Esophagus squamous epithelium (tissue), 5 donors: ENCODE measurements at places on chromosomes 6 and 20. TPM values are rescaled to one million over a fixed set of nuclear protein-coding genes. Genes with fewer than 3 reads are reported as not detected.

Gene CRISP2
- total RNA-seq: not detected

Gene MUC21
- total RNA-seq: 322 TPM

- DNase-seq: no peak
Observed at GRCh38 chr20:23542801-23543200, 25.5 kb downstream of the CST9L start.

DNA sequence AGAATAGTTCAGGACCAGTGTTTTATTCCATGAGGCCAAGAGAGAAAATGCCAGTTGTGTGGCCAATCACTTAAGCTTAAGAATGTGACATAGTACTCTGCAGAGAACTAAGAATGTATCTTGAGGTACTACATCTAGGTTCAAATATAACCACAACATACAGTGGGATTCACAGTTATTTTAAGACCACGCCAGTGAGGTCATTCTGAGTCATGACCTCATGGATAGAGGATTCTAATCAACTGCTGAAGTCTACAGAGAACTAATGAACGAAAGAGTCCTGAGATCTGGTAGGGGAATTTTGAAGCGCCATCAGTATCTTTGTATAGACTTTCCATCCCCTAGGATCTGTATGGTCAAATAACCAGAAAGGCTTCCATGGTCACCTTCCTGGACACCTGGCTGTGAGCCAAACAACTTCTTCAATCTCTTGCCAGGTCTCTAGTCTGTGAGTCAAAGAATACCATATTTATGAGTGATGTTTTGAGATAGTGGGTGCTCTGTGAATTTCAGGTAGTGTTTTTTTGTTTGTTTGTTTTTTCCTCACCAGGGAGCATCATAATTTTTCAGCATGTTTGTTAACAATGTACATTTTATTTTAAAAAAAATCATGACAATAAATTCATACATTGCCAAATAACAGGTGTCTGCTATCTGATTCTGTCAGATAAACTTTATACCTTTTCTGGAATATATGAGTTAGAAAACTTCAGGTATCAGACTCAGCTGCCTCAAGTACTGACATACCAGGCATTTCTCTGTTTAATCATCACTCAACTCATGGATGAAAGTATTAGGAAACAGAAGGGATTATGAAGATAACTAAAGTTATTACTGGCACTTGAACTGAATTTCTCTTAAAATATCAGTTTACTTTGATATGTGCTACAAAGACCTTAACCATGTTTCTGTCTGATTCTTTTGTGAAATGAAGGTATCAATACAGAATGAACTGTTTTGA, 217.9 kb downstream of the PLCB4 start:
- DNase-seq: no peak

DNA sequence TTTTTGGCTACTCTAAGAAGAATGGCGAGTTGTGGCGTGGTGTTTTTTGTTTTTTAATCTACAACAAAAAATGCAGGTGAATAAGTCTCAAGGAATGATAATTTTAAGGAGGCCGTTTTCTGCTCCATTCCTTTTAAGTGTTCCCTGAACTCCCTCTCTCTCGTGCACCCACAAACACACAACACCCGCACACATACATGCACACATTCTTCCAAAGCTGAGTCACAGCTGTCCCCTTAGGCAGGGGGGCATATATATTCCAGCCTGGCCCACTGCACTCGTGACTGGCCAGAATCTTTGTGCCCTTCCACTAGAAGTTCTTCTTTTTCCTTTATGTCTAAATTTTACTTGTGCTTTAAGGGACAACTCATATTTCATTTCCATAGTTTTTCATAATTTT, 405.7 kb downstream of the LMBRD1 start:
- DNase-seq: no peak

Gene SPEF1
- total RNA-seq: 0.19 TPM

Gene HUS1B
- total RNA-seq: 0.30 TPM

Gene CAGE1
- total RNA-seq: 0.09 TPM

DNA sequence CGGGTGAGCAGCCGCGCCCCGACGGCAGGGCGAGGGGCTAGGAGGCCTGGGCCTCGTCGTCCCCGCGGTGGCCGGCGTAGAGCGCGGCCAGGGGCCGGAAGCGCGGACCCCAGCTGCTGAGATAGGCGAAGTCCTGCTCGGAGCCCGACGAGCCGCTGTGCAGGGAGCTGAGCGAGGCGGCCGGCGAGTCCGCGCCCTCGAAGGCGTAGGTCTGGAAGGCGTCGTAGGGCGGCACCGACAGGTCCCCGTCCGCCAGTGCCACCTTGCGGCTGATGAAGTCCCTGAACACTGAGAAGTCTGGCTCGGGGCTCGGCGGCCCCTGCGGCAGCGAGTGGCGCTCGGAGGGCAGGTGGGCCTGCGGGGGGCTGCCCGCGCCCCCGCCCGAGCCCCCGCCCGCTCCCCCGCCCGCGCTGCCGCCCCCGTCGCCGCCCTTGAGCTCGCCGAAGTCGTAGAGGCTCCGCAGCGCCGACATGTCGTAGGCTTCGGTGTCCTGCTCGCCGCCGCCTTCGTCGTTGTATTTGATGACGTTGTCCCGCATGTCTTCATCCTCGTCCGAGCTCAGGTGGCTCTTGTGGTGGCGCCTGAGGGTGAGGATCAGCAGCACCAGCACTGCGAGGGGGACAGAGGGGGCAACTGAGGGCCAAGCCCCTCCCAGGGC, 56.5 kb downstream of the CD40 start:
- no peak for DNase-seq

DNA sequence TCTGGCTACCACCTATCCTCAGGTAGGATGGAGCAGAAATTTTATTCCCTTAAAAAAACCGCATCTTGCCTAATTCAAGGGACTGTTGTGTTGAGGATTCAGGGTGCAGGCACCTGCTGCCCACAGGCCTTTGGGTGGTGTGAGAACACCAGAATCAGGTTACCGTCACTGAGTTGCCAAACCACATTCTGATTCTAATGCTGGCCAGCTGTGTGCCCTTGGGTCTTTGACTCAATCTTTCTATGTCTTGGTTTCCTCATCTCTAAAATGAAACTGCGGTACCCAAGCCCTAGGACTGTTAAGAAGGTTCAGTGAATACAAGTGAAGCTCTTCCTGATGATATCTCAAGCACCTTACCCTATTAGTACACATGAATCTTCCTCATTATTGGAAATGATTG, 827.3 kb downstream of the DHX35 start:
- no peak for DNase-seq

- DNase-seq: no peak
Observed at GRCh38 chr6:149089510-149089909, 228.0 kb upstream of the TAB2 start.

DNA sequence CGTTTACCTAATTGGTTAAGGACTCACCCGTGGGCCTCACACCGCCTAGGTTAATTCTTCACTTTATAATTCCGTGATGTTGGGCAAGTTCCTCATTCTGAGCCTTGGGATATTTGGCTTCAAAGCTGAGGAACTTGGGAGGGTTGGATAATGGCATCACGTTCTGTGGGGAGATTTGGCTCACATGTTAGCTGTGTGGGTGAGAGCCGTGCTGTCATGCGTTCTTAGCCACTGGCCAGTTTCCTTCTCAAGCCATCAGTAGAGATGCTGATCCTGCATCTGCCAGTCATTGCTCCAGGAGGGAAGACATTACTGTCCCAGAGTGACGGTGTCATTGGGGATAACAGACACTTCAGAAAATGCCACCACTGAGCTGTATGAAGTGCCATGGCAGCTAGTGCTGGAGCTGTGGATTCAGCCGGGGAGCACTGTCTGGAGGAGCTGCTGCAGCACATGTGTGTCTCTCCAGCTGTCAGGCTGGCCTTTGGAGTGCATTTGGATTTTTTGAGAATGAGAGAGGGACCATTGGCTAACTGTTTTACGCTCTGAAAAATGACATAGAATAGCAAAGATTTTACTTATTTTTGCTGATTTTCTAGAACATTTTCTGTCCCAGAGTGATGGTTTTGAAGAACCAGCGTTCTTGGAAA, 16.5 kb downstream of the IGF2R start:
- DNase-seq: no peak

DNA sequence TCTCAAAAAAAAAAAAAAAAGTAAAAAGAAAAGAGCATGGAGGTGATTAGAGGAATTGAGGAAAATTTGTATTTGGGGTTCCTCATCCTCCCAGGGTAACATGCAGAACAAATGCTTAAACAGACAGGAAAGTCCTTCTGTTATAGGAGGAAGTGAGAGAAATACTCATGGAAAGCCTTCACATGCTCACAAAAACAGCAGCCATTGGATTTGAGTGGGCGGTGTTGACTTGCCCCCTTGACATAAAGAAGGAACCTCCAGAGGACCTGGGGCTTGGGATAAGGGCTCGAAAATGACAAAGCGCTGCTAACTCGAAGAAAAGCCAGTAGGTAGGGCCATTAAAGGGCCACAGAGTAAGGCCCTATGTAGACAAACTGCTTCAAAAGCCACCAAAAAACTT, 17.5 kb upstream of the SAMHD1 start:
- DNase-seq: no peak

DNA sequence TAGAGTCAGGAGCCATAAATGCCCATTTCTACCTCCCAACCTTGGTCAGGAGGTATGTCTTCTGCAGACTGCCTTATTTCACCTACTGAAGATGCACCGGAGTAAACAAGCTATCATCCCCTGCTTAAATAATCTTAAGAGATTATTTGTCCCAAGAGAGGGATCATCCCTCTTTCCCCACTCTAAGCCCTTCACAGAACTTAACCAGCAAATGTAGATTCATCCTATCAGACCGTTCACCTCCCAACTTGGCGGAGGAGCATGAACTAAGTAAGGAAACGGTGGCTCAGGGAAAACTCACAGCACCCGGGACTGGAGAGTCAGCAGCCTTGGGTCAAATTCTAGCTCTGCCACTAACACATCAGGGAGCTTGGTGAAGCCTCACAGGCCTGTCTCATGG, 115.3 kb downstream of the TRERF1 start:
- DNase-seq: no peak

- DNase-seq: no peak
Observed at GRCh38 chr6:164200071-164200470, 785.6 kb downstream of the QKI start.

DNA sequence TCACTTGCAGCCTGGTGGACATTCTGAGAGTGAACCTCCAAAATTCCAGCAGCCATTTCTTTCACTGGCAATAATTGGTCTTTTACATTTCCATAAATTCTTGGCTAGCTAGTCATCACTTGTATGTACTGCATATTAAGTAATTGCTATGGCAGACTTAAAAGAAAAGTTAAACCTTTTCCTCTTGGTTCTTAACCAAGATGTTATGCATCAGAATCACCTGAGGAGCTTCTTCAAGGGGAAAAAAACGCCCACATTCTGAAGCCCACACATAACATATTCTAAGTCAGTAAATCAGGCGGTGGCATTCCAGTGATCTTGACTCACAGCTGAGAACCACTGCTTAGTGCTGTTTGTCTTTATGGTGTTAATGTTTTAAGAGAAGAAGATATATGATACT, 37.0 kb downstream of the CDC40 start:
- no peak for DNase-seq

Gene SIGLEC1
- total RNA-seq: 6.9 TPM

Gene PTCHD4
- 0.19 TPM for total RNA-seq

Gene SMLR1
- not detected for total RNA-seq

Gene SLC17A3
- not detected for total RNA-seq

Gene EPB41L1
- 73.9 TPM for total RNA-seq

Gene RAET1G
- 26.8 TPM for total RNA-seq

Gene KPNA5
- total RNA-seq: 4.3 TPM
